H9 (cell line): ENCODE measurements at places on chromosomes 7 and 10. TPM values are rescaled to one million over a fixed set of nuclear protein-coding genes. Genes with fewer than 3 reads are reported as not detected.

ICA1 gene
- 28.8 and 29.2 TPM in 2 replicates for total RNA-seq

TAS2R3 gene
- 0.88 and 1.2 TPM in 2 replicates for total RNA-seq

SLC26A4 gene
- total RNA-seq = 0.33 TPM in 1 of 2 replicates, not detected in the other

STAMBPL1 gene
- total RNA-seq = 3.2 and 4.6 TPM in 2 replicates

GRCh38 chr7:157310676-157311185, 26.1 kb upstream of the DNAJB6 start:
- peak; percentile 83 for DNase-seq

GRCh38 chr7:122886357-122887081, at the start of gene CADPS2:
Gene CADPS2, minus strand, starts transcription at chr7:122886460. Its CDS starts 123 bp downstream, at chr7:122886337.
- peak; percentile 83 for DNase-seq

- peak; percentile 12 for DNase-seq
Measured at GRCh38 chr7:158249692-158250091, 337.9 kb downstream of the PTPRN2 start.

DNA sequence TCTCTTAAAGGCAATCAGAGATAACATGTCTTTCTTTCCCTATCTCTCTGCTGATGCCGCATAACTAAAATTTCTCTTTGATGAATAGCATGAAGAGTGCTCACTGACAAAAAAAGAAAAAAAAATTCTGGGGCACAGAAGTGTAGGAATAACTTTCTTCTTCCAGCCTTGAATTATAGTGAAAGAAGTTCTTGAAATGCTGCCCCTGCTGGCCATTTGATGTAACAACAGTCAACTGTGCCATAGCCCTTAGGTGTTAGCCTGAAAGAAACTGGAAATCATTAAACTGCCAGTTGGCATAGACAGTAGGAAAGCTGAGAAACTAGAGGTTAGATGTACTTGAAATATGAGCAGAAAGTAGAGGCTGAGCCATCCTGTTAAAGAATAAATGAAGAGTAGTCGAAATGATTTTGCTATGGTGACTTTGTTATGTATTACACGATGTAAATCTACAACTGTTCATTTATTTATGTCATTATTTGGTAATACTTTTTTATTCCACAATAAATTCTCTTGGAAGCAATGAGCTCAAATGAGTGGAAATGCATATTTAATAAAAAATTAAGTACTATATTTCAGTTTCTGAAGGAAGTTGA, 48.3 kb upstream of the FAM171A1 start:
- DNase-seq = no peak
